ENCODE measurements at places on chromosomes 16 and 17.

DNA sequence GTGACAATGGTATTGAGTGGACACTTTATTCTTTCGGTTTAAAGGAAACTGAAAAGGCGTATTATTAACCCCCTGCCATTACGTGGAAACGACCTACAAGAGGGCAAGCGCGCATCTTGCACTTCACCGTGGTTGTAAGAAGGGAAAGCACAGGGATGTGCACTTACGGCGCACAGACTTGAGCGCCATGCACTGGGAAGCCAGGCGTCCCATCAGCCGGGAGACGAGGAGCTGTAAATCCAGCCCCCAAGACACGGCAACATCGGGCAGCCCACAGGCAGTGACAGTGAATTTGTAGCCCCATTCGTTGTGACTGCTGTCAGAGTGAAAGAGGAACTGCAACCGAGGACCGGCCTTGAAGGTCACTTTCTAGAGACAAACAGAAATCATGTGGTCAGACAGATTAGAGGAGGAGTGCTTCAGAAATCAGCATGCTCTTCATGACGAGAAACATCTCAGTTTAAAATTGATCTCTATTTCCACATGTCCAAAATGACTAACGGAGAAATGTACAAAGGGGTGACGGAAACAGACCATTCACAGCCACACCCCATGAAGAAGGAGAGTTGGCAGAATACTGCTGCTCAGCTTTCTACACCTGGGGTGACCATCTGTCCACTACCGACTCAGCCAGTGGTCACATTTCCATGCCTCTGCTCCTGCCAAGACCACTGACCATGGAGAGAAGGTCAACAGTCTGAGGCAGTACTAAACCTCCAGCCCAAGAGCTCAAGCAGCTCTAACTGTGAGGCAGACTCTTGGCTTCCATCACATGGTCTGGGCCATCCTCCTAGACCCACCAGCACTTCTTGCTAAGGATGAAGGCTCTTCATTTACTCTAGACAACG, 68.6 kb downstream of the ZZEF1 start:
- DNase-seq = no peak

- DNase-seq = no peak
These were observed 3.1 kb upstream of the HOXB2 start for GRCh38 chr17:48547808-48548522.

GRCh38 chr17:56629531-56630075, 36.1 kb downstream of the NOG start:
- no peak for DNase-seq

DNA sequence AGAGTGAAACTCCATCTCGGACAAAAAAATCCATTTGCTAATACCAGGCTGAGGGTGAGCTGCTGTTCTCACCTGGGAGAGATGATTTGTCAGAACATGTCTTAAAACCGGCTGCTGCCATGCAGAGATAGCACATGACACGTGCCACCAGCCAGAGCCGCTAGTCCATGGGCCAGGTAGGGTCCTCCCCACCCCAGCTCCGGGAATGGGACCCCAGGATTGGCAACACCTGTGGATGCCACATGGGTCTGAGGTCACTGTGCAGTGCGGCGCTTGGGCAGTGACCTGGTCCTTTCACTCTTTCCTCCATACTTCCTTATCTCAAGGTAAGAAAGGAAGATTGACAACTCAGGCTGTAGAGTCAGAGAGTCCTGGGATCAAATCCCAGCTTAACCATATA, 393.3 kb upstream of the TNRC6C start:
- no peak for DNase-seq

Measured in effector memory CD8-positive, alpha-beta T cell (primary cell).